Esophagus squamous epithelium (tissue), 5 donors: ENCODE measurements at places on chromosomes 5 and 9. TPM values are rescaled to one million over a fixed set of nuclear protein-coding genes. Genes with fewer than 3 reads are reported as not detected.

UGCG gene
- total RNA-seq, result 58.0 TPM

AGXT2 gene
- total RNA-seq, result not detected

KIF27 gene
- total RNA-seq, result 4.1 TPM

COL27A1 gene
- 9.4 TPM for total RNA-seq

LCN12 gene
- not detected for total RNA-seq

CBY3 gene
- not detected for total RNA-seq

PAPPA gene
- total RNA-seq, result 13.7 TPM

SNCB gene
- total RNA-seq, result not detected

ARID3C gene
- total RNA-seq, result not detected

PLGRKT gene
- 25.6 TPM for total RNA-seq

PPP3R2 gene
- not detected for total RNA-seq

PRSS3 gene
- total RNA-seq, result 39.5 TPM

GFRA3 gene
- total RNA-seq, result 0.35 TPM

BTNL3 gene
- not detected for total RNA-seq

GRXCR2 gene
- not detected for total RNA-seq

NR6A1 gene
- total RNA-seq, result 3.1 TPM

DOCK2 gene
- 6.8 TPM for total RNA-seq

LCP2 gene
- total RNA-seq, result 12.4 TPM

IL17B gene
- total RNA-seq, result 2.5 TPM

PTPN3 gene
- 21.6 TPM for total RNA-seq

SLC6A7 gene
- not detected for total RNA-seq

TMEM8B gene
- total RNA-seq, result 4.8 TPM

IGFBPL1 gene
- not detected for total RNA-seq

SLC23A1 gene
- not detected for total RNA-seq

SLC6A19 gene
- total RNA-seq, result not detected

PDLIM7 gene
- total RNA-seq, result 33.4 TPM

CKMT2 gene
- 2.1 TPM for total RNA-seq

NTNG2 gene
- 0.22 TPM for total RNA-seq
